ENCODE measurements at places on chromosomes 2 and 18.

DNA sequence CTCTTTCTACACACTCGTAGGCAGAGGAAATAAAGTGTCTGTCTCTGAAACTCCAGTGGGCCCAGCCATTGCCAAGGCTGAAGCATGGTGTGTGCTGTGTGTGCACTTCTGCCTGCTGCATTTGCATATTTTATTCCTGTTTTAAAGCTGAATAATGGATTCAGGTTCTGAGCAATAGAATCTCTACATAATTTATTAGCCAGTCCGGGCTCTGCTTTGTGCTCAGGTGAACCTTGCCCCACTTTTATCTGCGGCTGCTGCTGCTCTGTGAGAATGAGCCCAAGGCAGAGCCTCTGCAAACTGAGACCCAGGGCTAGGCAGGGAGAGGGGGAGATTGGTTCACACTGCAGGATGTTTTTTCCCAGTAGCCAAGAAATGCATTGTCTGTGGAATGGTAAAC, 64.6 kb upstream of the SH3BP4 start:
- DNase-seq, result no peak

GRCh38 chr2:147394179-147394790, 450.5 kb upstream of the ACVR2A start:
- DNase-seq, result no peak

- DNase-seq, result no peak
Observed at GRCh38 chr2:23134726-23135125, 250.3 kb upstream of the KLHL29 start.

DNA sequence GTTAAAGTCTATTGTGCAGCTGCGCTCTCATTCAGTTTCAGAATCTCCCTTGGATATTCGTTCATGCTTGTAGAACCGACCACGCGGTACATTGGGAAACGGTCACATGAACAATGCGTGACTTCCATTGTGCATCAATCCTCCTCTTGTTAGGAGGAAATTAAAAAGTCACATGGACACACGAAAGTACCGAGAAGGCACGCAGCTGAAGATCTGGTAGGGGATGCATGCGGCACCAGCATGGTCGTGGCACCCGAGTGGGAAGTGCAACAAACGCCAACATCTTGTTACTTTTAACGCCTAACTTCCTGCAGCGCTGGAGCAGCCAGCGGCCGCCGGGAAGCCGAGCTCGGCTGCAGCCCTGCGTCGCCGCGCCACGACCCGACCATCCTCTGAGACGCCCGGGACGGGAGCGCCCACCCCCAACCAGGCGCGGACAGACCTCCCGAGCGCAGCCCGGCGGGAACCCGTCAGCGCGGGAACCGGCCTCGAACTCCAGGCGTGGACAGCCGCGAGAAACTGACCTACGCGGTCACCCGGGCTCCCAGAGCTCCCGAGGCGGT, 412 bp downstream of the OSBPL1A start:
- DNase-seq, result peak; percentile 12

- DNase-seq, result no peak
Observed at GRCh38 chr2:128252501-128252900, 66.2 kb downstream of the HS6ST1 start.

GRCh38 chr2:232927032-232927792, 57.1 kb downstream of the SNORC start:
- no peak for DNase-seq

- no peak for DNase-seq
Observed at GRCh38 chr2:138997346-138997745, 217.2 kb upstream of the NXPH2 start.

GRCh38 chr18:54280220-54280569, 10.9 kb downstream of the POLI start:
- no peak for DNase-seq

DNA sequence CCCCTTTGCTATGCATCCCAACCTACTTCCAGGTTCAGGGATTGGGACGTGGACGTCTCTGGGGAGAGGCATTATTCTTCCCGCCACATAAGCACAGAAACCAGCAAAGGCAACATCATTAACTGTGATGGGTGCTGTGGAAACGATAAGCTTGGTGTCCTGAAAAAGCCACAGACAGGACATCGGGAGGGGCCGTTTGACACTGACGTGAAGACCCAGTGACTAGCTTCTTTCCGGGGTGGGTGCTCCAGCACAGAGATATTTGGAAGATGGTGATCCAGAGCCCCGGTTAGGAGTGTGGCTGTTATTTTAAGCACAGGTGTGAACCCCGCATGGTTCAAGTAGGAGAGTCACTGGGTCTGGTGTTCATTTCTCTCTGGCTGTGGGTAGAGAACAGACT, 163.8 kb upstream of the HDAC4 start:
- DNase-seq, result no peak

GRCh38 chr2:120606931-120607330, 128.7 kb upstream of the GLI2 start:
- no peak for DNase-seq

- DNase-seq, result no peak
Observed at GRCh38 chr2:904246-905024, 46.2 kb upstream of the SNTG2 start.

- no peak for DNase-seq
Observed at GRCh38 chr2:102061286-102061699, 69.5 kb downstream of the IL1R2 start.

GRCh38 chr2:16169381-16169960, 229.1 kb downstream of the MYCN start:
- no peak for DNase-seq

DNA sequence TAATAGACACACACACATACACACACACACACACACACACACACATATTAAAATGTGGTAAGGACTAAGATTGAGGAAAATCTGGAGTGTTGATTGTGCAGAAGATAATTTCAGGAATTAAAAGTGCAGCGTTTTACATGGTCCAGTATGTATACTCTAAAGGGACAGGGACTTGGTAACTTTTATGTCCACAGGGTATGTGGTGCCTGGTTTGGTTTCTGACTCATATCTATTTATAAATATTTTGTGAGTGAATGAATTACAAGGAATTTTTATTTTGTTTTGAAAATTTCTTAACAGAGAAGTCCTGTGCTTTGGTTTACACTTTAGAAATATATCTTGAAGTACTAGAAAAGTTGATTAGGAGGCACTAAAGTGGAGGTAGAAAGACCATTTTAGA, 287.7 kb upstream of the NXPH2 start:
- no peak for DNase-seq

DNA sequence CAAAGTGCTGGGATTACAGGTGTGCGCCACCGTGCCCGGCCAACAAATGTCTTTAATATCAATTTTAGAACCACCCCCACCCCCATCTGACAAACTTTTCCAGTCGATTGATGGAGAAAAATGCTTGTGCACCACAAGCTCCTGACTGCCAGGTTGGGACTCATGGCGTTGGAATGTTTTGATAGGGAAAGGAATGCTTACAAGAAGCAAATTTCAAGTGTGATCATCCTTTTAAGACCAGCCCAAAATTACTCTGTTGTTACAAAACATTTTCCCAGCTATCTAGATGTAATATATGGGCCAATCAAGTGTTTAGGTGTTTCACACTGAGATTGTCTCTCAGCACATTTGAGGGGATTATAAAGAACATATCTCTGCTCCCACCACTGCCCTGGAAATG, 45.2 kb downstream of the UBXN4 start:
- DNase-seq, result peak; percentile 91

- DNase-seq, result no peak
Observed at GRCh38 chr2:237786936-237787335, 11.6 kb upstream of the RBM44 start.

DNA sequence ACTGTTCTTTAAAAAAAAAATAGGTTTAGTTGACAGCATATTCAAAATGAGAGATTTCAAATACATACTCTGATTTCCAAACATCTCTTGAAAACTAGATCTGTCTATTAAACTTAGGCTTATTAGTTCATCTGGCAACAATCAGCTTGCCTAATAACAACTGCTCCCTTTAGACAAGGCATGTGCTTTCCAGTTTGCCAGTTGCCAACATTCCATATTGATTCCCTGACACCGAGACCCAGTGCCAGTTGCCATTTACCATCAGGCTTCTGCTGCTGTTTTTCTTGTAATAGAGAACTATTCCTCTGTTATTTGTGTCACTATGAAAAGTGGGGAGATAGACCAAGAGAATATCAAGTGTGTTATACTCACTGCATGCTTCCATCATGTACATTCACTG, 256.0 kb downstream of the C1D start:
- DNase-seq, result no peak

GRCh38 chr18:49972535-49972934, 159.2 kb upstream of the ACAA2 start:
- no peak for DNase-seq

GRCh38 chr18:34857320-34857719, 147.2 kb downstream of the DTNA start:
- DNase-seq, result no peak

DNA sequence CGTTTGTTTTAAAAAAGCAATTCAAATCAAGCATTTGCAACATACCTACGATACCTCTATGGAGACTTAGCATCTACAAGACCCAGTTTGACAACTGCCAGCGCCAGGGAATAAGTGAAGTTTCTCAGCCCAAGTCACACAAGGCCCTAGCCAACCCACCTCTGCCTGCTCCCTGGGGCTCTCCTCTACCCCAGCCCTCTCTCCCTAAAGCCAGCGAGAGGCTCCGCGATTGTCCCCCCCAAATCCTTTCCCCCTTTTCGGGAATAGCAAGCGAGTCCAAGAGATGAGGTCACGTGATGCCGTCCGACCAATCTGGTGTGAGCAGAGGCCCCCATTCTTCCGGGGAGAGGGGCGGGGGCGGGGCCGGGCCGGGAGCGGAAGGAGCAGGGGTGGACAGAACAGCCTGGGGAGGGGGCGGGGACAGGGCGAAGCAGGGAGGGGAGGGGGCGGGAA, 102.2 kb upstream of the RAB6C start:
- no peak for DNase-seq
